ENCODE measurements at places on chromosomes 4 and X.

DNA sequence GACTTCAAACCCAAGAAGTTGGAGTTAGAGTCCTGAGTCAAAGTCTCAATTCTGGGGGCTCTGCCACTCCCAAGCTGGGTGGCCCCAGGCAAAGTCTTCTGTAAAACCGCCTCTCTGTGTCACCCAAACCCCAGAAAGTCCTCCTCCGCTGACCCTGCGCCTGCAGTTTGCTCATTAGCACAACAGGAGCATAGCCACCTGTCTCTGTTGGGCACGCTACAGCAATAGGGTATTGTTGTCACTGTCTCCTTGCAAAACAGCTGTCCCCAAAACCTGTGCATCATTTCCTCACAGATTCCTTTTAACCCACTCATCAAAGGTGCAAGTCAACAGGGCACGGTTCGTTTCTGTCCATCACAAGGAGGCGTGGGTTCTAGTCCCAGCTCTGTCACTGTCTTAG is 8.0 kb upstream of the DGAT2L6 start:
- no peak for DNase-seq

GRCh38 chr4:75673959-75674328 is 733 bp upstream of the G3BP2 start:
- no peak for DNase-seq

GRCh38 chr4:127997534-127998388 is 32.6 kb downstream of the ABHD18 start:
- no peak for DNase-seq

GRCh38 chr4:98838977-98839618 is 89.8 kb downstream of the EIF4E start:
- DNase-seq, result peak; percentile 10

GRCh38 chr4:99887837-99888236 is 6.4 kb downstream of the LAMTOR3 start:
- DNase-seq, result no peak

DNA sequence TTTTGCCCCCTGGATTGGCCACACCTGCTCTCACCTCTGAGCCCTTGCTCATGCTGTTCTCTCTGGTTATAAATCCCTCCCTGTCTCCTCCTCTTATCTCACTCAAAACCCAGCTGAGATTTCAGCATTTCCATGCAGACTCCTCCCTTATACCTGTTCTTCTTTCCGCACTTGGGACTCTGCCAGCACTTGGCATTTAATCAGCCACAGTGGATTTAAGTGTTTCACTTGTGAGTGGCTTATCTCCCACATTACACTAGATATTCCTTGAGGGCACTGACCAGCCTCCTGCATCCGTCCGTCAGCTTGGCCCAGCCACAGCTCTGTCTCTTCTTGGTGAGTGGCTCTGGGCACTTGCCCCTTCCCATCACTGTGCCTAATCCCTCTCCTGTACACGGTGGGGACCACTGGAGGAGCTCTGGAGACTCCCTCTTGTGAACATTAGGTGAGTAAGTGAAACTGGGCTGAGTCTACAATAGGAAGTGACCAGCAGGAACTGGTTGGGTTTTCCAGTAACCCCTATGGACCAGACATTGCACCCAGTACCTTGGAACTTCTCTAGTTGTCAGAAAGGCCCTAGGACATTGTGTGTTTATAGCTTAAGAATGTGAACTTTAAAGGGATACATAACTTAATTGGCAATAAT is 19.9 kb downstream of the FGFBP1 start:
- no peak for DNase-seq

- peak; percentile 70 for DNase-seq
Observed at GRCh38 chr4:102168580-102168979, 176.7 kb downstream of the SLC39A8 start.

DNA sequence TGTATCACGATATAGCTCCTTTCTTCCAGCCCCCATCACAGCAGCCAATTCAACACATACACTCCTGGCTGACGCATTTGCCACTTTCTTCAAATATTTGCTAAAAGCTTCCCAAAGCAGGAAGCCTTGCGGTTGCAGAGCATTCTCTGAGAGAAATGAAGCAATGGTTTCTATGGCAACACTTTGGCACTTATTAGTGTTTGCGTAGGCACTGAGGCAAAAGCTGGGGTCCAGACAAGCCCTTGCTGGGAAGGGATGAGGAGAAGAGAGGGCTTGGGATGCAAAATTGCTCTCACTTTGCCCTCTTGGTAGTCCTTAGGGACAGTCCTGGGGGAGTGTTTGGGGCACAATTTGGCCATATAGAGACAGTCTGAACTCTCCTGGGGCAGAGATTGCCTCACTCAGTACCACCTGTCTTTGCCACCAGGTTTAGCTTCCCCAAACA is 55.0 kb upstream of the PAK3 start:
- no peak for DNase-seq

GRCh38 chr4:126097155-126097799 is 782.5 kb downstream of the FAT4 start:
- no peak for DNase-seq

- no peak for DNase-seq
Observed at GRCh38 chrX:30373479-30373878, 64.3 kb upstream of the NR0B1 start.

- DNase-seq, result no peak
Observed at GRCh38 chr4:56655209-56655626, 25.9 kb downstream of the HOPX start.

DNA sequence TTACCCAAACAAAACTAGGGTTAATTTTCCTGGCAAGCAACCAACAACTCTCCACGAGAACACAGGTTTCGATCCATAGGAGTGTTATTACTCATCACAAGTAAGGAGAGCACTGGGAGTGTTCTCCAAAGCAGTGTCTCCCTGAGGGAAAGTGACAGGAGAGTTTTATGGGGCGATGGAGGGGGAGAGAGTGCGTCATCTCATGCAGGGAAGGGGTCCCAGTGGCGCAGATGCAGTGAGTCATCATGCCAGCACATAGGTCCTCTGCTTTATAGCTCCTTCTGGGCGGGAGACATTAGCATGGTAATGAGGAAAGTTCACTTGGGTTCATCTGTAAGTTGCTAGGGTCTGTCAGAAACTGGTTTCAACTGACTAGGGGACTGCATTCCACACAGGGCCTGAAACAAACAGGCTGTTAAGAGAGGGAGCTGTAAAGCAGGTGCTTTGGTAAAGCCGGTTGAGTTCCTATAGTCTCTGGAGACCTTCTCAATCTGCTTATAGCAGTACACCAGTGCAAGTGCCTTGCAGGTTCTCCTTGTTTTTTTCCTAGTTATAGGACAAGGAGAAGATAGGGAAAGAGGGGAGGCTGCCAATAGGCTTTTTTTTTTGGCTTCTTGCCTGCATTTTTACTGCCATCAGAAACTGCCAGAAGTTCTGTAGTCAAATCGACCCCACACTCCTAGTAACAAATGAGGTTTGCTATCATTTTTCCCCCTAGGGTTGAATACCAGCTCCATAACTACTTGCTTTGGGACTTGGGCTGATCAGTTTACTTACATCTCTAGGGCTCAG is 12.8 kb upstream of the BOD1L1 start:
- peak; percentile 46 for DNase-seq

DNA sequence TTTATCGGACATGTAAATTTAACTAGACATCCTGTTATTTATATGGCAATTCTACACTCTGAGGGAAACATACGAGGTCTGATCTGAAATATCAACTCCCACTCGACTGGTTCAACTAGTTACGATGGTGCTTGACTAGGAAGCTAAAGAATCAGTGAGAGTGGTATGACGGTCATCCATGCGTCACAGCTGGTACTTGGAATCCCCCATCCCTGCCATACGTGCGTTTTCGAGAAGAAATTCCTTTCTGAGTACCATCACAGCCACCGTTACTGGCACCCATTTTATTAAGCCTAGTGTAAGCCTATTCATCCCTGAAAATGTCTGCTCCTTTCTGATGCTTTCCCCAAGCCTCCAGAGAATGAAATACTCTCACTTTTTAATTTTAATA is 695 bp upstream of the PIGA start:
- DNase-seq, result no peak

GRCh38 chrX:13742397-13743176 is 8.0 kb downstream of the OFD1 start:
- no peak for DNase-seq

DNA sequence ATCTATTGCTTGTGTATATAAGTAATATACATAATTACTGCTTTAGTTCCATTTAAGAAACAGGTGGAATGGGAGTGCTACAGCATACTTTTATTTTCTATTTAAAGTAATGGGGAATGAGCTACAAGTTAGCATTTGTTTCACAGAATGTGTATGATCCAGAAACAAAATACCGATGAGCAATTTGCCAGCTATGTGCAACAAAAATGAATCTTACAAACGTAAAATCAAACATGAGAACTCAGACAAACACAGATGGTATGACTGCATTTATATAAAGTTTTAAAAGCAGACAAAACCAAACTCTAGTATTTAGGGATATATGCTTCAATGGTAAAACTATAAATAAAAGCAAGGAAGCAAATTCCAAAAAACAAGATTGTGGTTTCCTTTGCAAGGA is 141.7 kb downstream of the PAPSS1 start:
- no peak for DNase-seq

Data from NCI-H446 treated with DMSO at 0.1 percent for 48 hours (cell line).